HFFc6 (cell line): ENCODE measurements at places on chromosomes 2 and 18.

DNA sequence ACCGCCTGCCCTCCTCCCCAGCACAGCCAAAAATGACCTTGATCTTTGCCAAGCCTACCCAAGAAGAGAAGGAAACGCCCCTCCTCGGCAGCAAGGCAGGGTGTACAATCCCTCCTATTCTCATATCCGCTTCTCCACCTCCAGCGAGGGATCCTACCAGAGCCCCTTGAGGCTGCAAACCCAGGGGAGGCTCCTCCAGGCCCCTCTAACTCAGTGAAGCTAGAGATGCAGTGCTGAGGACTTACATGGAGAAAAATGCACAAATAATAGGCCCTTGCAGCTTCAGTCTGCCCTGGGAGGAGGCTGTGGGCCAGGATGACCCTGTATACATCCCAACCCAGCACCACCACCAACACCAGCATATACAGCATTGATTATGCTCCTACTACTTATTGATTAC is 46.9 kb upstream of the POMC start:
- no peak for DNase-seq

- no peak for DNase-seq
These were observed 97.8 kb downstream of the HDAC4 start for GRCh38 chr2:239302808-239303557.

DNA sequence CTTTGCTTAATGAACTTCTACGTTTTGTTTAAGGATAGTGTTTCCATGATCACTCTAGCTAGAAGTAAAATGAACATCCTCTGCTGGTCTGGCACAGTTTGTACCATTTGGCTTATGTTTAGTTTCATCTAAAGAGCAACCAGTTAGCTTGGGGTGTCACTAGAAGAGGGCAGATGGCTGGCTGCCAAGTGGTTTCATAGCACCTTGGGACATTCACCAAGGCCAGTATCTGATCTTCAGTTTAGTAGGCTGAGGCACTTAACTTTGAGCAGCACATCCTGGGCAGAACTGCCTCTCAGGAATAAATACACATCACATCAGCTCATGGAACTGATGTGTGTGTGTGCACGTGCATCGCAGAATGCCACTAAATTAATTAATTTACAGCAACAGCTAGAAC is 68.4 kb downstream of the NXPH2 start:
- DNase-seq, result no peak

DNA sequence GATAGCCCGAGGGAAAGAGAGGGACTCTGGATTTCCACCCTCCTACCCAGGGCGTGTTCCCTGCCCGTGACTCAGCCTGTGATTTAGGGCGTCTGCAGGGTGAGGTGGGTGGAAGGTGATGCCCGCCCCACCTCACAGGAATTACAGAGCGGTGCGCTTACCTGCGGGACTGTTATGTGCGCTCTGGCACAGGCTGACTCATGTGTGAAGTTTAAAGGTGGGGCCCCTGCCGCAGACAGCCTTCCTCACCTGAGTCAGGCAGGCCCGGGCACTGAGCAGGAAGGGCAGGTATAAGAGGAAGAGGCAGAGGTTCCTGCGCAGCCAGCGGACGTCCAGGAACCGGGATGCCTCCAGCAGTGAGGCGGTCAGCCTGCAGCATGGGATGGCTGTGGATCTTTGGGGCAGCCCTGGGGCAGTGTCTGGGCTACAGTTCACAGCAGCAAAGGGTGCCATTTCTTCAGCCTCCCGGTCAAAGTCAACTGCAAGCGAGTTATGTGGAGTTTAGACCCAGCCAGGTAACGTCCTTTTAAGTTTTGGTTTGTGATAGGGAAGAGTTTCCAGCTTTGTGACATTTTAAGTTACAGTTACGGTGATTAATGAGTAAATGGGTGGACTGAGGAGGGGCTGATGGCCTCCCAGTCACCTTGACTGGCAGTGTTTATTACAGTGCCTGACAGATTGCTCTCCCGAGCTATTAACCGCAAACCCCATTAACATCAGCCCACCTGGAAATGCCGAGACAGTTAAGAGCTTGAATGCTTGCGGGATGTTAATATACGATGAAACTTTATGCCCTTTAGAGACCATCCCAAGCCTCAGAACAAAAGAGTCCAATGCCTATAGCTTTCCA is 141.6 kb upstream of the TTC39C start:
- DNase-seq, result no peak

DNA sequence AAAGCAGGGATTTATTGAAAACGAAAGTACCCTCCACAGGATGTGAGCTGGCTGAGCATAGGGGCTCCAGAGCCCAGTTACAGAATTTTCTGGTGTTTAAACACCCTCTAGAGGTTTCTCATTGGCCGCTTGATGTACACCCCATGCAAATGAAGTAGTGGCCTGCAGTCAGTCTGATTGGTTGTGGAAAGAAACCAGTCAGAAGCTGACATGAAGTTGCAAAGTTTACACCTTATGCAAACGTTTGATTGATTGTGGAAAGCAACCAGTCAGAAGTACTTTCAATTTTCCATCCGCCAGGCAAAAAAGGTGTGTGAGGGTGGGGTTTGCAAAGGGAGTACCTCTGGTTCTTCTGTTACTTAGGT is 62.3 kb downstream of the VWA3B start:
- peak; percentile 57 for DNase-seq

DNA sequence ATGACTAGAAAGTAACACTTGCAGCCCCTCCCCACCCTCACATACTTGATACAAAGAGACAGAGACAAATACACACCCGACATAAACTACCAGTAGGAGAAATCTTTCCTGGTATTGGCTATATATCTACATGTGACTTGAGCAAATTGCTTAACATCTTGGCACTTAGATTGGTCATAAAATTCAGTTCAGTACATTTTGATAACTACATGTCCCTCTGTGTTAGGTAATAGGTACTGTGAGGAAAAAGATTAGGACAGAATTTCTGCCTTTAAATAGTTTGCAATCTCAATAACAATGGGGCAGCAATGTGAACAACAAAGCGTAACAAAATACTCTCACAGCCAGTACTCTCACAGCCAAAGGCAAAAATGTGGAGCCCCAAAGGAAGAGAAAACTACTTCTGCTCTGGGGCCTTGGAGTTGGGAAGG is 670.0 kb upstream of the ACVR2A start:
- no peak for DNase-seq

GRCh38 chr2:385785-386184 is 97.9 kb upstream of the ALKAL2 start:
- no peak for DNase-seq
